Activated CD8-positive, alpha-beta T cell treated with anti-CD3 and anti-CD28 coated beads for 36 hours (primary cell): ENCODE measurements at places on chromosomes 4 and X. TPM values are rescaled to one million over a fixed set of nuclear protein-coding genes. Genes with fewer than 3 reads are reported as not detected.
A peak's percentile ranks its signal among the peaks of the same experiment; 100 is the strongest.

The ZNF674 gene
- 1.7 TPM for total RNA-seq

The GASK1B gene
- not detected for total RNA-seq

DNA sequence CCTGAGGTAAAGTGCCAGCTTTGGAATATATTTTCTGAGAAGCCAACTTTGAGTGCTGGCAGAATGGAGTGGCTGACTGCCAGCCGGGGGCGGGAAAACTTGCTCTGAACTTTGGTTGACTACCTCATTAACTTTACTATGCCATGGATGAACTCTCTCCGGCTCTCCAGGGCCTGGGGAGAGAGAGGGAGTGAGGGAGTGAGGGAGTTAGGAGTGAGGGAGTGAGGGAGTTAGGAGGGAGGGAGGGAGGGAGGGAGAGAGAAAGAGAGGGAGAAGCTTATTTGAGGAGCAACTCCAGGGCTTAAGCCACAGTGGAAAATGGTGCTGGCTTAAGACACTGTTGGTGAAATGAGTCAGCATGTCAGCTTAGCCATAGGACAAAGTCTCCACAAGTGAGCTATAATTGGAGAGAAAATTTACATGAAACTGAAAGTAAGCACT lies 280.9 kb upstream of the RPS6KA3 start:
- DNase-seq, result peak; percentile 11
- no peaks in the 10 kb centered on the region for H3K27me3 ChIP-seq
- H3K27ac ChIP-seq, result no peak overlapping the region
- H3K36me3 ChIP-seq, result no peaks in the 10 kb centered on the region
- H3K4me3 ChIP-seq, result no peak overlapping the region

DNA sequence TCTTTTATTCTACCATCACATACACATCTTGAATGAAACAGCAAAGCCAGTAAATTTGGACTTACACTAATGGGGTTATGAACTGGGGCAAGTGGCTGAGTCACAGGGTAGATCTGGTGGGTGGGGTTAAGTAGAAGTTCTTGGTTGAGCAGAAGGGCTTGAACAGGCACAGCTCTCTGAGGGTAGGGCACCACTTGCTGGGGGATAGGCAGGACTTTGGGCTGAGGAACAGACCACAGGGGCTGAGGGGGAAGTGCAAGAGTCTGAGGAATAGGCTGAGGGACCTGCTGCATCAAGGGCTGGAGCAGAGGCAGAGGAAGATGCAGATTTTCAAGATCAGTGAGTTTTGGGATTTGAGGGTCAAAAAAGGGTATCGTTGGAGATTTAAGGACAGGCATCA lies 8.3 kb downstream of the CSN2 start:
- no peaks in the 10 kb centered on the region for H3K36me3 ChIP-seq
- no peak overlapping the region for H3K4me3 ChIP-seq
- no peaks in the 10 kb centered on the region for H3K4me1 ChIP-seq
- no peak for DNase-seq
- H3K27ac ChIP-seq, result no peak overlapping the region

DNA sequence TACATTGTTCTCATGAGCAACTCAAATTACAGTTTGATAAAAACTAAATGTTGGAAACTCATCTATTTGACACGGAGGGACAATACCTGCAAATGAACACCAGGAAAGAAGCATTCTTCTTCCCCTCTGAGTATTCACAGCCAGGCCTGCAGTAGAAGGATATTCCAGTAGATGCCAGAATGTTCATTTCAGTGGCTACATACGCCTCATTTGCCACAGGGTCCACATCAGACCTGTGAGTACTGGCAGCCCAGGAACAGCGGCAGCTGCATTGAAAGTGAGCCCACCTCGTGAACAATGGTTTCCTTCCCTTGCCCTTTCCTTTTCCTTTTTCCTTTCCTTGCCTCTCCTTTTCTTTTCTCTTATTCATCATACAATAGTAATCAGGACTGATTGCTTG lies 81.1 kb upstream of the NEIL3 start:
- peaks cover 2% of the 10 kb centered on the region for H3K27me3 ChIP-seq
- peaks cover 15% of the 10 kb centered on the region for H3K4me1 ChIP-seq
- no peak overlapping the region for H3K27ac ChIP-seq
- DNase-seq, result no peak
- peak overlapping the region; percentile 60 for H3K4me3 ChIP-seq
